Right cardiac atrium (tissue), 5 donors: ENCODE measurements at places on chromosomes 2 and 18. TPM values are rescaled to one million over a fixed set of nuclear protein-coding genes. Genes with fewer than 3 reads are reported as not detected.

AGXT gene
- total RNA-seq = not detected

HOXD1 gene
- not detected for total RNA-seq

CERKL gene
- not detected for total RNA-seq

IL36B gene
- total RNA-seq = not detected

HOXD3 gene
- not detected for total RNA-seq

FKBP1B gene
- 2.7 TPM for total RNA-seq

CTAGE1 gene
- total RNA-seq = not detected

SCYGR5 gene
- total RNA-seq = not detected

DSG4 gene
- total RNA-seq = not detected

CYRIA gene
- 4.9 TPM for total RNA-seq

FAM124B gene
- 1.1 TPM for total RNA-seq

CCDC148 gene
- 0.70 TPM for total RNA-seq
